Thoracic aorta endothelial cell (primary cell): ENCODE measurements at places on chromosomes 13 and 19. TPM values are rescaled to one million over a fixed set of nuclear protein-coding genes. Genes with fewer than 3 reads are reported as not detected.

SLC15A1 gene
- 0.27 and 0.57 TPM in 2 replicates for total RNA-seq

SLC6A16 gene
- total RNA-seq = 0.65 and 1.3 TPM in 2 replicates

CEACAM16 gene
- not detected in 2 replicates for total RNA-seq

PEG3 gene
- total RNA-seq = 0.43 and 1.2 TPM in 2 replicates

ZNF30 gene
- 4.0 and 4.5 TPM in 2 replicates for total RNA-seq

ZNF888 gene
- 3.7 and 5.0 TPM in 2 replicates for total RNA-seq

SIGLEC5 gene
- not detected in 2 replicates for total RNA-seq

UTP14C gene
- 15.2 and 16.3 TPM in 2 replicates for total RNA-seq

HSPBP1 gene
- 28.6 and 31.8 TPM in 2 replicates for total RNA-seq

CNN1 gene
- 0.13 TPM in 1 of 2 replicates, not detected in the other for total RNA-seq

ZNF626 gene
- total RNA-seq = 13.5 and 14.2 TPM in 2 replicates

ZIC5 gene
- 0.07 TPM in 1 of 2 replicates, not detected in the other for total RNA-seq

DHX34 gene
- total RNA-seq = 15.3 and 17.5 TPM in 2 replicates

FRY gene
- 37.4 and 62.5 TPM in 2 replicates for total RNA-seq

HOOK2 gene
- 8.4 and 8.8 TPM in 2 replicates for total RNA-seq

COG3 gene
- 35.5 and 37.6 TPM in 2 replicates for total RNA-seq

LYPD5 gene
- total RNA-seq = 0.13 and 0.29 TPM in 2 replicates

ZNF835 gene
- 0.14 TPM in 1 of 2 replicates, not detected in the other for total RNA-seq

ERICH4 gene
- not detected in 2 replicates for total RNA-seq

TIMM13 gene
- total RNA-seq = 42.7 and 43.8 TPM in 2 replicates

CGB8 gene
- not detected in 2 replicates for total RNA-seq

FKBP8 gene
- 115 and 131 TPM in 2 replicates for total RNA-seq

PSG6 gene
- total RNA-seq = not detected in 2 replicates

NCCRP1 gene
- not detected in 2 replicates for total RNA-seq

ATCAY gene
- total RNA-seq = 0.13 TPM in 1 of 2 replicates, not detected in the other

ZNF415 gene
- total RNA-seq = 0.29 and 0.80 TPM in 2 replicates

PCSK4 gene
- total RNA-seq = 1.1 and 1.3 TPM in 2 replicates

RINL gene
- 8.0 and 12.7 TPM in 2 replicates for total RNA-seq

CEACAM3 gene
- total RNA-seq = not detected in 2 replicates

SIGLEC14 gene
- total RNA-seq = 0.14 TPM in 1 of 2 replicates, not detected in the other

SIGLEC12 gene
- total RNA-seq = not detected in 2 replicates

PRR22 gene
- total RNA-seq = 0.40 and 0.65 TPM in 2 replicates

C19orf67 gene
- total RNA-seq = not detected in 2 replicates

SHD gene
- total RNA-seq = not detected in 2 replicates

TPP2 gene
- 95.3 and 95.5 TPM in 2 replicates for total RNA-seq

SLC7A9 gene
- not detected in 2 replicates for total RNA-seq
